ENCODE measurements at places on chromosomes 7 and 10.

- DNase-seq: no peak
Observed at GRCh38 chr10:15661574-15661973, 58.1 kb downstream of the ITGA8 start.

DNA sequence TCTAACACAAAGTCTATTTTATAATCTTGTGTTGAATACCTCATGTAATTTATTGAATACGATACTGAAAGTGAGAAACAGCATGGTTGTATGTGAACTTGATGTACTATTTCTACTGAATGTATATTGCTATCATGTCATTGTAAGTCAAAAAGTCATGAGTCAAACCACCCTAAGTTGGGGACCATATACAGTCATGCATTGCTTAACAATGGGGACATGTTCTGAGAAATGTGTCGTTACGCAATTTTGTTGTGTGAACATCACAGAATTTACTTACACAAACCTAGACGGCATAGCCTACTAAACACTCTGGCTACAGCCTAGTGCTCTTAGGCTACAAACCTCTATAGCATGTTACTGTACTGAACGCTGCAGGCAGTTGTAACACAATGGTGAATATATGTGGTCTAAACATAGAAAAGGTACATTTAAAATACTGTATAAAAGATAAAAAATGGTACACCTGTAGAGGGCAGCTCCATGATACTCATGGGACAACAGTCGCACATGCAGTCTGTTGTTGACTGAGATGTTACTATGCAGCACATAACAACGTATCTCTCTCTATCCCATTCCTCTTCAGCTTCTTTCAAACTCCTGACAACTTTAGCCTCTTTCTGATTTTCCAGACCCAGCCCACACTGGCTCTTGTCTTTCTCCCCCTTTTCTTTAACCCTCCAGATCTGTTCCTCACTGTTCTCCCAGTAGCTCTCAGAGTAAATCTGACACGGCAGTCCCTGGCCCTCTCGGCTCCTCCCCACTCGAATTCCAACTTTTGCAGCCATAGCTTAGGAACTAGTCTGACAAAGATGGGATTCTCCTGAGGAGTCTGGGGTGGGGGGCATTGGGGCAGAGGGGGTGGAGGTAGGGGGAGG lies 90.1 kb downstream of the SNX10 start:
- no peak for DNase-seq

- no peak for DNase-seq
Observed at GRCh38 chr10:97849103-97849686, 448 bp upstream of the GOLGA7B start.

DNA sequence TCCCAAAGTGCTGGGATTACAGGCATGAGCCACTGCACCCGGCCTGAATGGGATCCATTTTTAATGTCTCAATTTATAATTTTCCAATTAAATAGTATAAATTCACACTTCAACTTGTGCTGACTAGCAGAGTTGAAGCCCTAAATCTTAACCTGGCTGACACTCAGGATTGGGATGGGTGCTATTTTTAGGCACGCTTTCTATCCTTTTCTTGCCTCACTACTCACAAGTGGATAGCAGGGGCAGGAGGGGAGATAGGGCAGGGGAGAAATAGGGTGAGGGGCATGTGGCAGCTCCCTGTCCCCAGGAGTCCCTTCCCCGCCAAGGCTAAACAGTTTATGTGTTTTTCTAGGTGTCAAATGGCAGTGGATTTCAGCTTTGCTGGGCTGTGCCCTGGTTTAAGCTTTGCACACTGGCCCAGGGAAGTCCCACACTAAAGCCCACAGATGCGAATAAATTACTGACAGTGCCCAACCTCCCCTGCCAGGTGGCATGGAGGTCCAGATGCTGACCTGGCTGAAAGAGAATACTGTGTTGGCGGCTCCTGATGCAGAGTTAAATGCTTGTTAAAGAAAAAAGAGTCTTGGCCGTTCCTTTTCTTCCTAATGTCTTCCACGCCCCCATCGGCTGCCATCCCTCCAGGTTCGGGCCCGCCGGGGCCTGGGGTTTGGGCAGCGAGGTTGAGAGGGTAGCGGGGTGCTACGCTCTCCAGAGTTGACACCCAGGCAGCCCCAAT lies 36.2 kb upstream of the EFCAB10 start:
- no peak for DNase-seq

DNA sequence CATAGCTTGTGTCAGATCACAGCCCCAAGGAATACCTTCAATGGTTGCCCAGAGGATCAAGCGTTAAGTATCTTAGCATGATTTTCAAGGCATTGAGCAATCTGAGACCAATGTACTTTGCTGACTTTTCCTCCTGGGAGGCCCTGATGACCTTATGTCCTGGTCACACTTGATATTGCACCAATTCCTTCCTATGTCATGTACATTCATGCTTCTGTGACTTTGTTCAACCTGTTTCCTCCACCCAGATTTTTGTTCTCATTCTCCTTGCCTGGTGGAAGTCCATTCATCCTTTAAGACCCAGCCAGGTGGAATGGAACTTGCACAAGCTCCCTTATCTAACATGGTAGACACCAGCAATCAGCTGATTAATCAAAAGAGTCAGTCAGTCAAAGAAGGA lies 160.8 kb downstream of the PFKFB3 start:
- DNase-seq: no peak
